Activated gamma-delta T cell treated with anti-CD3 and anti-CD28 coated beads, Interleukin-2, amount 50 U/mL, for 16 hours (primary cell): ENCODE measurements at places on chromosomes 12 and 14.

GRCh38 chr12:103382119-103382518 is 113.6 kb downstream of the C12orf42 start:
- no peak for DNase-seq

- DNase-seq = no peak
Observed at GRCh38 chr12:107223821-107224220, 130.5 kb upstream of the CRY1 start.

DNA sequence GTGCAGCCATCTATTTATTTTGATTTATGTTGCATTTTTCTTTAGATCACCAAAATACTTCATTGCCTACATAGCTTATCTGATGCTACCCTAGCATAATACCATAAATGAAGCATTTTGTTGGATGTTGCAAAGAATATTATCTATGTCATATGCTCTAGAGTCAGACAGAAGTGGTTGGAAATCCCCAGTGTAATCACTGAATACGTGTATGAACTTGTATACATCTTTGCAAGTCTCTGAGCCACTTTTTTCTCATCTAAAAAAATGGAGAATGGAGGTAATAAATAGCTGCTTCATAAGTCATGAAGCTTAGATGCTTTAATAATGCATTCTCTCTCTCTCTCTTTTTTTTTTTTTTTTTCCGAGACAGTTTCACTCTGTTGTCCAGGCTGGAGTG is 18.5 kb downstream of the EVL start:
- no peak for DNase-seq

GRCh38 chr12:3300833-3301401 is 190.1 kb upstream of the PRMT8 start:
- no peak for DNase-seq

GRCh38 chr12:67921286-67921685 is 68.0 kb upstream of the IFNG-AS1 start:
- DNase-seq = no peak

DNA sequence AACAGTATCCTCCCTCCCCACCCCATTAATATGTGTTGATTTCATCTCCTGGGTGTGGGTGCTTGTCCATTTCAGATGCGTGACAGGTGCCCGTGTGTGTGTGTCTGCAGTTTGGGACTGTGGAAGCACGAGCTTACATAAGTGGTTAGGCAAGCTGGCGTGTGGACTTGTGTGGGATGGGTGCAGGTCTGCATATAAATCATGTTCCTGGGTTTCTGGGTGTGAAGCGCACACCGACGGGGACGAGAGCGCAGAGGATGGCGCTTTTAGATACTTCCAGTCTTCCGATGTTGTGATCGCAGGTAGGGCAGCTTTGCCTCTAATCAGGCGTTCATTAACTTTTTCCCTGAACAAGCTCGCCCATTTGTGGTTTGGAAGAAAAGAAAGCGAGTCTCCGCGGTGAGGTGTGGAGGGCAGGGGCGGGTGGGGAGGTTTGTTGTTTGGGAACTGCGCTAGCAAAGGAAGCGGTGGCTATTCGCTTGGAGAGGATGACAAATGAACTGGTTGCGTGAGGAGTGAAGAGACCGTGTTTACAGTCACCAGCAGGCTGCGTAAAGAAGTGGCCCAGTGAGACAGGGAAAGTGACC is 865 bp downstream of the RGS6 start:
- DNase-seq = no peak

DNA sequence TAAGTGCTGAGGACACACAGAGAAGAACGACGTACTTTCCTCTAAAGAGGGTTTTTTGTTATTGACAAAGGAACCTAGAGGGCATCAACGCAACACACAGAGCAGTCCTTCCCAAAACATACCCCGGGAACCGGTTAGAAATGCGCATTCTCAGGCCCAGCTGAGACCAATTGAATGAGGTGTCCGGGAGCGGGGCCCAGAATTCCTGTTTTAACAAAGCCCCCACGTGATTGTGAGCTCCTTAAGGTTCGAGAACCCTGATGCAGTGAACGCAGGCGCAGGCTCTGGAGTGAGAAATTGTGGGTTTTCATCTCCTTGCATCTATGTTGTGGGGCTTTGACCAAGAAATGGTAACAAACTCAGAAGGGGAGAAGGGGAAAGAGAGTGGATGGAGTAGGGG is 51.0 kb upstream of the TBX3 start:
- no peak for DNase-seq
